Left renal pelvis (tissue), 4 donors: ENCODE measurements at places on chromosomes 3 and 15. TPM values are rescaled to one million over a fixed set of nuclear protein-coding genes. Genes with fewer than 3 reads are reported as not detected.

DUSP7 gene
- polyA plus RNA-seq = 20.1 TPM

RPL39L gene
- polyA plus RNA-seq = 18.3 TPM

LRRC57 gene
- 20.8 TPM for polyA plus RNA-seq

GOLGA6C gene
- polyA plus RNA-seq = not detected

SLC2A2 gene
- 1.3 TPM for polyA plus RNA-seq

CSPG4 gene
- 8.6 TPM for polyA plus RNA-seq

FBXO40 gene
- polyA plus RNA-seq = 0.04 TPM

RBM6 gene
- 124 TPM for polyA plus RNA-seq

LDHAL6B gene
- not detected for polyA plus RNA-seq

PLCD1 gene
- polyA plus RNA-seq = 21.7 TPM

OXSR1 gene
- 48.2 TPM for polyA plus RNA-seq

CTXN2 gene
- polyA plus RNA-seq = 0.09 TPM

GOLGA6L7 gene
- 0.85 TPM for polyA plus RNA-seq

IL16 gene
- 4.1 TPM for polyA plus RNA-seq

DOCK3 gene
- polyA plus RNA-seq = 1.6 TPM

CP gene
- 0.85 TPM for polyA plus RNA-seq

ZMAT3 gene
- 9.1 TPM for polyA plus RNA-seq

GCNT3 gene
- 0.56 TPM for polyA plus RNA-seq

SPG21 gene
- 120 TPM for polyA plus RNA-seq

SPTSSB gene
- 6.9 TPM for polyA plus RNA-seq
